ENCODE measurements at places on chromosomes 1 and 21.

GRCh38 chr1:156708218-156708661 is 2.9 kb upstream of the CRABP2 start:
- DNase-seq: no peak

GRCh38 chr1:168654198-168654915 is 74.6 kb downstream of the DPT start:
- no peak for DNase-seq

- no peak for DNase-seq
These were observed 26.9 kb downstream of the SPATA46 start for GRCh38 chr1:162349635-162350330.

GRCh38 chr1:235952950-235953615 is 86.4 kb upstream of the LYST start:
- no peak for DNase-seq

GRCh38 chr1:18614069-18614735 is 16.4 kb upstream of the PAX7 start:
- DNase-seq: no peak

DNA sequence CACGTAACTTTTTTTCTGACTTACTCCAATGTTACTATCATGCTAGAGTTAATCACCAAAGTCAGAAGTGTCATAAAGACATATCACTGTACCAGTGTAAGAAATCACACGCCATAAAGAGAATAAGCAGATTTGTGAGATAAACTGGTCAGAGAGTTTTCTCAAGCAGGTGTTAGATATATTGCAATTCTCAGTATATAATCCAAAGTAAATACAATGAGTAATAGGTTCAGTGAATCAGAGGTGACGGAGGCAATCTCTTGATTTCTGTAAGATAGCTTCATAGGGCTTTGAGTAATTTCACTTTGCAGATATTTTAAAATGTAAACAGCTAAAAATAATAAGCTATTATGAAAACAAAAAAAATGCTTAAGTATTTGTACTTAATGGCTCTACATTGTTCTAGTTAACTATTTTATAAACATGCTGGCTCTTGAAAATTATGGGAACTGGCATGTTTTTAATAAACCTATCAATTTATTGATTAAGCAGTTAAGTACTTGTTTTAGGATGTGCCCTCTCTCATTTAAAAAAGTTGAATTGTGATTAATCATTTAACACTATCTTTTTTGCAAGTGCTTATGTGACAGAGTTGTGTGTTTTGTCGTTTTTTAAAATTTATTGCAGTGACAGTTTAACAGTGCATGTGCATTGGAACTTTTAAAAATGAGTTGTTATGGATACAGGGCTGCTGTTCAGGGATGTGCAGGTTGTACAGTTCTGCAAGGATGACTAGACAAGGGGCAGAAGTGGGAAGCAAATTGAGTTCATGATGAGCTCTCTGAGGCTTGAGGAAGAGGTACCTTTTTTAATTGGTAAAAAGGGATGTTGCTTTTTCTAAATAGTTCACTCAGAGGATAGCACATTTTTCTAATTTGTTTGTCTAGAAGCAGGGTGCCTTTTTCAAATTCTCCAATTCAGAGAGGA is 119.1 kb downstream of the USP25 start:
- no peak for DNase-seq

- DNase-seq: no peak
These were observed 92.3 kb upstream of the COL6A1 start for GRCh38 chr21:45889256-45889655.

DNA sequence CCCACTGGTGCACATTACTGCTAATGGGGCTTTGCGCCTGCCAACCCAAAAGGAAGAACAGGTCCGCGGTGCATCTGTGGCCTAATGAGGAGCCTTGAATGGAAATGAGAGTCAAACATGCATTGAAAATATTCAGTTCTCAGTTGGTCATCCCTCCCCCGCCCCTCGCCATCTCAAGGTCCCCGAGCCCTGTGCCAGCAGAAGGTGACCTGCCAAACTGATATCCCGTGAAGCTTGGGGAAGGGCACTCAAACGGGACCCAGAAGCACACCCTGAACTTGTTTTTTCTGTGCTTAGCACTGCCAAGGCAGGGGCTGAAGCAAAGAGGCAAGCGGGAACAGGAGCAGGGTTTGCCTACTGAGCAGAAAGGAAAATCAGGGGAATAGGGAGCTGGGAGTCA is 67.9 kb upstream of the ZNF648 start:
- DNase-seq: no peak

DNA sequence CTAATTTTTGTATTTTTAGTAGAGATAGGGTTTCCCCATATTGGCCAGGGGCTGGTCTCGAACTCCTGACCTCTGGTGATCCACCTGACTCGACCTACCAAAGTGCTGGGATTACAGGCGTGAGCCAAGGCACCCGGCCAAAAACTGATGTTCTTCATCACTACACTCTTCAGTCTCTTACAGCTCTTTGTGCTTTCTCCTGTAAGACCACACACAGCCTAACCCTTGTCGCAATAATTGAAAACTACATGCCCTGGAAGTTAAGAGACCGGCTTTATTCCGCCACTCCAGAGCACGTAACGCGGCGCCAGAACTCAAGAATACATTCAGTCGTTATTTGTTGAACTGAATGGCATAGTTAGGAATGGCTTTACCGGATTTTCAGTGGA is 552 bp downstream of the GPATCH4 start:
- DNase-seq: no peak

GRCh38 chr21:44295163-44295573 is 4.7 kb upstream of the PFKL start:
- no peak for DNase-seq

- no peak for DNase-seq
These were observed 210.3 kb downstream of the SLC35F3 start for GRCh38 chr1:234114648-234115307.

DNA sequence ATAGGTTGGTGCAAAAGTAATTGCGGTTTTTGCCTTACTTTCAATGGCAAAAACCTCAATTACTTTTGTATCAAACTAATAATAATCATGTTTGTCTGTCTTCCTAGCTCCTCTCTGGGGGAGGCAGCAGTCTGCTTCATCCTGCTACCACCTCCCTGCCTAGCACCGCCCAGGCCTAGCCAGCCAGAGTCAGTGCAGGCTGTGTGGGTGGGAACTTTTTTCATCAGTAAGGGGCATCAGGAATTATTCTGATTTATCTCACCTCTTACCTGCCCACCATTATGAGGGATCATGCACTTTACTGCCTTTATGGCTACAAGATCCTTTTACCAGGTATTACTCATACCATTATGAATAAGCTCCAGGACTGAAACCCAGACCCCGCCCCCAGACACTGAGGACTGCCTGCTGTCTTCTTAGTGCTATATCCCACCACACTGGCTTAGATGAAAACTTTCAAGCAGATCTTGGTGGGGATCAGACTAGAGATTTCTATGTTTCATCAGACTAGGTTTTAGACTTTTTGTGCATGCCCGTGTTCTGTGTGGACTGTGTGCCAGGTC is 116.4 kb downstream of the PBX1 start:
- no peak for DNase-seq

- DNase-seq: no peak
These were observed 112.6 kb downstream of the SEC16B start for GRCh38 chr1:177857285-177857684.

- DNase-seq: no peak
These were observed 37.0 kb downstream of the F3 start for GRCh38 chr1:94504601-94505000.

- DNase-seq: no peak
These were observed 15.5 kb upstream of the TFF3 start for GRCh38 chr21:42330380-42331371.

- DNase-seq: no peak
These were observed 463.1 kb downstream of the USP25 start for GRCh38 chr21:16192902-16193301.

GRCh38 chr1:62209931-62210595 is 15.4 kb downstream of the L1TD1 start:
- DNase-seq: no peak

DNA sequence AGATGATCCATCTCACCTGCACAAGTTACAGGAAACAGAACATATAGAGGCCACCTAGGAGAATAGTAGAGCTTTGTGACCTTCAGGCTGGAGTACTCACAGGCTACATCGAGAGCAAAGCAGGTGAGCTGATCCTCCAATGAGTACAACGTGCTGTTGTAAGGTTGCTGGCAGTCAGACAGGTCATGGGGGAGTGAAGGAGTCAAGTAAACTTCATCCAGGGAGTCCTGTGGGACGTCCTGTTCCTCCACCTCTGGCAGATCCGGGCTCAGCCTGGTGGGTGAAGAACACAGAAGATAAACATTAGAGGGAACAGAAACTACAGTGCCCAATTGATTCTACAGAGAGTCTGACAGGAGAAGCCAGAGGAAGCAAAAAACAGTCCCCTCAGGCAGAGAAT is 62.5 kb downstream of the PRKAB2 start:
- no peak for DNase-seq

- DNase-seq: no peak
These were observed 28.0 kb downstream of the KIAA2013 start for GRCh38 chr1:11898086-11898785.

GRCh38 chr1:114618606-114619005 is 37.2 kb upstream of the BCAS2 start:
- no peak for DNase-seq

DNA sequence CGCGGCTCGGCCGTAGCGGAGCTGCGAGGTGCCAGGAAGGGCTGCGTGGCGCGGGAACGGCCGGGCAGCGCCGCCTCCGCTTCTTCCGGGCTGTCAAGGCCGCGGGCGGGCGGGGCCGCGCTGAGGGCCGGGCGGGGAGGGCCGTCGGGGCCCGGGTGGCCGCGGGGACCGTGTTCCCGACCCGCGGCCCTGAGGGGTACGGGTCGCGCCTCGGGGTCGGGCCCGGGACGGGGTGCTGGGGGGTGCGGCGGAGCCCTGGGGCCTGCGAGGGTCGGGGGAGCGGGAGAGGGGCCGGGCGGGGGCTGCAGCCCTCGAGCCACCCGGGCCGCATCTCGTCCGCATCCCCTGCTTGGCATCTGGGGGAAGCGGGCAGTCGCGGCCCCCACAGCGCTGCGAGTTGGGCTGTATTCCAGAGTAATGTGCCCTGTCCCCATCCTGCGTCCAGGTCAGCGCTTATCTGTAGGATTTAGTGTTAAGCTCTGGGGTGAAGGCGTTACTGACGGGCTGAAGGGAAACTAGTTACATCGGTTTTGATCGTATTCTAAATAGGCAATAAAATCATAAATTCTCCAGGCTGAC is 379 bp downstream of the RER1 start:
- no peak for DNase-seq

GRCh38 chr1:59419361-59420140 is 122.7 kb downstream of the FGGY start:
- DNase-seq: no peak

DNA sequence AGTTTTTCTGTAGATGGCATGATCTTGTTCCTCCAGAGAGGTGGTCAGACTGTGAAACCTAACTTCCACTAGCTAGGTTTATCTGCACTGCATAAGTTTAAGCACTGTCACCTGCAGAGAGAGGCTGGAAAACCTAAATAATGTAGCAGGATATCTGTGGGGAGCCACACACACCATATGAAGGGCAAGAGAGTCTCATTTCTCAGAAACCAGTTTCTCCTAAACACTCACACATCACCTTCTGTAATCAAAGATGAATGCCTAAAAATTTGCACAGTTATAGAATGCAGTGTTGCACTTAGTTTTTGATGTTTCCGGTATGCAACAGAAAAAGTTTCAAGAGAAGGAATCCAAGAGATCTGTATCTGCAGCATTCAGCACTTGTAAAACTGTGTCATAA is 654.6 kb downstream of the ADGRL2 start:
- DNase-seq: no peak

GRCh38 chr1:27132624-27133023 is 22.3 kb downstream of the SLC9A1 start:
- DNase-seq: no peak

GRCh38 chr1:175297291-175297690 is 104.7 kb upstream of the KIAA0040 start:
- DNase-seq: no peak

DNA sequence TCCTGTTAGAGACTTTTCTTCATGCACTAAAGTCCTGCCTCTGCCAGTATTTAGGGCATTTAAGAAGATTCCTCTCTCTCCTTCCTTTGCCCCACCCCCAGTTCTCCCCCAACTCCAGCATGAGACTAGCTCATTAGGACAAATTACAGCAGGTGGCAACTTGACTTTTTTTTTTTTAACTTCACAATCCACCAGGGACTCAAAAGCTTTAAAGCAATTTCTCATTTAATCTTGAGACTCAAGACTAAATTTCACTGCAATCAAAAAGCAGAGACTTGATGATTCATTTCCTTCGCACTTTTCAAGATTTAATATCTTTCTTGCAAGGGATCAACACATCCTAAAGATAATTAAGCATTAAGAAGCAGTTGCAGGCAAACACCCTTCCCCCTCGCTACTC is 74.9 kb downstream of the WLS start:
- no peak for DNase-seq
